Stimulated activated CD4-positive, alpha-beta T cell treated with anti-CD3 and anti-CD28 coated beads, Interleukin-1b, Interleukin-23, amount 100 ng/mL, for 48 hours (primary cell): ENCODE measurements at places on chromosomes 11 and 22.
A peak's percentile ranks its signal among the peaks of the same experiment; 100 is the strongest.

GRCh38 chr11:11381471-11382105 lies 28.5 kb upstream of the CSNK2A3 start:
- DNase-seq, result no peak

DNA sequence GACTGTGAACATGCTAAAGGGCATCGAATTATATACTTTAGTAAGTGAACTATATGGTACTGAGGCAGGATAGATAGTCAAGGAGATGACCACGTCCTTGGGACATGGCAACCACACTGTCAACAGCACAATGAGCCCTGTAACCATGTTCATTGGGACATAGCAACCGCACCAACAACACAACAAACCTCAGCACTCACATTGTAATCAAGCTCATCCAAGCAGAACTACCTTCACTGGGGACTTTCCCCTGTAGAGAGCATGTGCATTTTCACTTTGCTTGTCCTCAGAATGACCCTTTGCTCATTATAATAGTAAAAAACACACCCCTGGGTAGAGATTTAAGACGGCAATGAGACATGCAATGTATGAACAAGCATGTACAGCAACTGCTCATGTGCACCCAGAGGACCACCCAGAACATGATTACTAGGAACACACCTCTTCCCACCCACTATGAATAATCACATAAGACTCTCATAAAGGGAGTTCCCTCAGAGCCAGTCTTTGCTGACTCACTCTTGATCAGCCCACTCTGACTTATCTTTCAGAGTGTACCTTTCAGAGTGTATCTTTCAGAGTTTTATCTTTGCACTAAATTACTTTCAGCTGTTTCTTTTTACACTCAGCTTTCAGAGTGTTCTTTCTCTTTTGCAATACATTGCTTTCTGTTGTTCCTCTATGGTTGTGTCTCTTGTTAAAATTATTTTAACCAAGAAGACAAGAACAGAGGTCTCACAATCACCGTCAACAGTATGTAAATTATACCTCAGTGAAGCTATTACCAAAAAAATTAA lies 4.1 kb upstream of the PLAAT2 start:
- DNase-seq, result peak; percentile 72

DNA sequence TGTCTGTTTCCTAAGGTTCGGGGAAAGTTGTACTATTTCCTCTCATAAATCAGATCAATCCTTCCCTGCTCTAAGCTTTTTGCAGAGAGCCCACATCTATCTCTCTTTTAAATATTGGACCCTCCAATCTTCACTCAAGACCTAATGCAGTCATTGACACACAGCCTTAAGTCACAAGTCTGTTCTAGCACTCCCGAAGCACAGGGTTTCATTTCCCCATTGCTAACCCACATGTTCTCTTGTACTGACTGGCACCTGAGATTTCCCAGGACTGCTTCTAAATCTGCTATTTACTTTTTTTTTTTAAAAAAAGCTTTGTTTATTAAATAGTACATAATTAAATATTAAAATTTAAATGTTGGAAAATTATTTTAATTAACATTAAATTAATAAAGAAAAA lies 674.7 kb downstream of the TBC1D22A start:
- DNase-seq, result no peak

DNA sequence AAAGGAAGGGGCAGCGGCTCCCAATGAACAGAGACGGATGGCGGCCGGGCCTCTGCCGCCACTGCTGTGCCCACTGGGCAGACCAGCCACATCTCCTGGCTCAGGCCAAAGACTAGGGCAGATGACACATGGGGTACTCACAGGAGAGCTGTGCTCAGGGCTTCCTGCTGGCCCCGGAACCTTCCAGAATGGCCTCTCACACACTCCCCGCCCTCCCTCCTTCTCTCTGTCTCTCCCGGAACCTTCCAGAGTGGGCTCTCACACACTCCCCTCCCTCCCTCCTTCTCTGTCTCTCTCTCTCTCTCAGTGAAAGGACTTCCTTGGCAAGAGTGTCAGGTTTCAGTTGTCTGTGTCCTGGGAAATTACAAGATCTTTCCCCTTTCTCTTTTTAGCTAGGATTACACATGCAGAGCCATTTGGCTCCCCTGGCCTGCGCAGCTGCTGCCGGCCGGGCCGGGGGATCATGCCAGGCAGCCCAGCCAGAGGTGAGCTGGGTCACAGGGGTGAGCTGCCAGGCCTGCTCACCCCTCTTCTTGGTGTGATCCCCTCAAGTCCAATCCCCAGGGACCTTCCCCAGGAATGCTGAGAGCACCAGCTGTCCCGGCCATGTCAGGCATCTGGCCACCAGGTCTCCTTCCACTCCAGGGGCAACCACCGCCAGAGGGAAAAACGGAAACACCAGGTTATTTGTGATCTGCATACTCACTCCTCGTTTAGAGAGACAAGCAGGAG lies 45.3 kb upstream of the ADA2 start:
- DNase-seq, result no peak

DNA sequence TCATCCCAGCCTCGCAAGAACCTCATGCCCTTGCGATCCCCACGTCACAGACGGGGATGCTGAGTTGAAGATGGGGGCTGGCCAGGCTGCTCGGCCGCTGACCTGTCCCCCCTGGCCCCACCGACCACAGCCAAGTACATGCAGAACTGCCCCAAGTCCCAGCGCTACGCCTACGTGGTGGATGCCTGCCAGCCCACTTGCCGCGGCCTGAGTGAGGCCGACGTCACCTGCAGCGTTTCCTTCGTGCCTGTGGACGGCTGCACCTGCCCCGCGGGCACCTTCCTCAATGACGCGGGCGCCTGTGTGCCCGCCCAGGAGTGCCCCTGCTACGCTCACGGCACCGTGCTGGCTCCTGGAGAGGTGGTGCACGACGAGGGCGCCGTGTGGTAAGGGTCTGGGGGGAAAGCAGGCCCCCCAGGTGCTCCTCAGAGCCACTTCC lies 10.0 kb downstream of the MUC5B start:
- no peak for DNase-seq

DNA sequence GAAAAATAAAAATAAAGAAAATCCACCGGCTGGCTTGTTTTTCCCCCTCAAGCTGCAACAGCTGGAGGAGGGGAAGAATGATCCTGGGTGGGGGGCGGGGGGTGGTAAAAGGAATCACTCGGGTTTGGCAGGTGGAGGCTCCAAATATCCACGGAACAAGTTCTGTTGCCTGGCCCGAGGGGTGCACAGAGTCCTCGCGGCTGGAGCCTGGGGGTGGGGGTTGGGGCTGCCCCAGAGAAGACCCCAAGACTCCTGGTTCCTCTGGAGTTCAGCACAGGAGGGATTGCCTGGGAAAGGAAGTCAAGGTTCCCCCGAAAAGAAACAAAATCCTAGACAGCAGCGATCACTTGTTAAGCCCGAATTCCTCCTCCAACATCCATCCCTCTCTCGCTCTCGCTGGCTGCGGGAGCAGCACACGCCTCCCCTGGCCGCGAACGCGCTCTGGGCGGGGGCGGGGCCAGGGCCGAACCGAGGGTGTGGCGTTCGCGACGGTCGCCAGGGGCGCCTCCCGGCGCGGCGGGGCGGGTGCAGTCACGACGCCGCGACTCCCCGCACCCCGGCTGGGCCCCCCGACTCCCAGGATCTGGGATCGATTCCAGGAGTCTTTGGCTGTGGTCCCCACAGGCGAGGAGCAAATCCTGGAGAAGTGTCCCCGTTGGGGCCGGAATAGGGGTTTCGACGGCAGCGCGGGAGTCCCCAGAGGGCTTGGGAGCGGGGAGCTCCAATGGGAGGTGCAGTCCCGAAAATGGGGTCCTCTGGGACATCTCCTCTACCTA lies at the start of gene KCNA4:
Gene KCNA4, minus strand, starts transcription at position 443 of the 776 bp plus-strand sequence. CDS start 4,352 bp downstream, outside the sequence.
- DNase-seq, result no peak

DNA sequence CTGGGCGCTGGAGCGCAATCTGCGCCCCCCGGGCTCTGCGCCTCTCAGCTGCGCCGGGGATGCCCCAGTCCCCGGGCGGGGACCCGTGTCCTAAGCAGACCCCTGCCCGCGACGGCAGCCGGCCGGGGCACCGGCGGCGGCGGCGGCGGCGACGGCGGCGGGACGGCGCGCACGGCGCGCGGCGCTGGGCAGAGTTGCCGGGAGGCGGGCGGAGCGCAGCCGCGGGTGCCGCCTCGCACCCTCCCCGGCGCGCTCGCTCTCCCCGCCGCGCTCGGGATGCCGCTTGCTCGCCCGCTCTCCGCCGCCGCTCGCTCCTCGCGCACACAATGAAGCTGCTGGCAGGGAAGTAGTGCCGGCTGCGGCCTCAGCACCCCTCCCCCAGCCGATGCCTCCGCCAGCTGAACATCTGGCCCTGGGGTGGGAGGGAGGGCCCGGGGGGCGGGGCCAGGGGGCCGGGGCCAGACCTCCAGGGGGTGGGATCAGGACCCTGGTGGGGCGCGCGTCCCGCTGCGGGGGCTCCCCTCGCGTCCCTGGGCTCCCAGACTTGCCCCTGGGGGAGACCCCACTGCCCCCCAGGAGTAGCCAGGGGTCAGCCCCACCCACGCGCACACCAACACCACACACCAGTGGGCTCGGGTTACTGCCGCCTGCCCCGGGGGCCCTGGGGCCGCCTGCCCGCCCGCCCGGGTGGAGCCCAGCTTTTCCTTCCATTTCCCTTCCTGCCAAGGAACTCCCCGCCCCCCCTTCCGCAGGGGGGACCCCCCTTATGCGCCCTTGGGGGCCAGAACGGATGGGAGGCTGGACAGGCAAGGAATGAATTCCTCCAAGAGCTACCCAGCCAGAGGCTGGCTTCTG lies at the start of gene RCOR2:
Gene RCOR2, minus strand, starts transcription at position 328 of the 855 bp plus-strand sequence. CDS start 708 bp downstream, outside the sequence.
- peak; percentile 68 for DNase-seq

GRCh38 chr11:35917676-35918075 lies 26.2 kb upstream of the LDLRAD3 start:
- DNase-seq, result no peak
